ENCODE measurements at places on chromosomes 16 and 17.

DNA sequence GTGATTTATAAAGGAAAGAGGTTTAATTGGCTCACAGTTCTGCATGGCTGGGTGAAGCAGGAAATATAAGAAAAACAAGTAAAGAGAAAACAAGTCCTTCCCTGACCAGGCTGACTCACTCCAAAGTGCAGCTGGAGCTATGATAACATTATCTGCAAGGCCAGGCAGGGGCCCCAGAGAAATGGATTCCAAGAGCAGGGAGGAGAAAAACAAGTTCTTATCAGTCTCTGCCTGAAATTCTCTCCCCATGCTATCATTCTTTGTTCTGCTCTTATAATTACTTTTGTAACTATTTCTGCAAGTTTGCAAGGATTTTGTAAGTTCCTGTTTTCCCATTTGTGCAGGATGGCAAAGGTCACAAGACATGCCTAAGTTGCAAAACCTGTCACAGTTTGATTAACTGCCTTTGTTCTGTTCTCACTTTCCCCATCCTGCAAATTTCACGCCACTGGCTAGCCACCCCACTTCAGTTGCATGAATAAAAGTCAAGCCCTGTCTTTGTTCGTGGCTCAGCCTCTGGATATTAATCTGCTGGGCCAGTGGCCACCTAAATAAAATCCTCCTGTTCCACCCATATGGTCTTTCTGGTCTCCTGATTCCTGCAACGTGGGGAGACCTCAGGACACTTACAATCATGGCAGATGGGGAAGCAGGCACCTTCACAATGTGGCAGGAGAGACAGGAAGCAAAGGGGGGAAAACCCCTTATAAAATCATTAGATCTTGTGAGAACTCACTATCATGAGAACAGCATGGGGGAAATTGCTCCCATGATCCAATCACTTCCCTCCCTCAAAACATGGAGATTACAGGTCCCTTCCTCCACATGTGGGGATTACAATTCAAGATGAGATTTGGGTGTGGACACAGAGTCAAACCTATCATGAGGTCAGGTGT, 13.1 kb downstream of the ABCA9 start:
- no peak for DNase-seq

GRCh38 chr17:19867079-19867328, 732 bp downstream of the ULK2 start:
- peak; percentile 17 for DNase-seq

DNA sequence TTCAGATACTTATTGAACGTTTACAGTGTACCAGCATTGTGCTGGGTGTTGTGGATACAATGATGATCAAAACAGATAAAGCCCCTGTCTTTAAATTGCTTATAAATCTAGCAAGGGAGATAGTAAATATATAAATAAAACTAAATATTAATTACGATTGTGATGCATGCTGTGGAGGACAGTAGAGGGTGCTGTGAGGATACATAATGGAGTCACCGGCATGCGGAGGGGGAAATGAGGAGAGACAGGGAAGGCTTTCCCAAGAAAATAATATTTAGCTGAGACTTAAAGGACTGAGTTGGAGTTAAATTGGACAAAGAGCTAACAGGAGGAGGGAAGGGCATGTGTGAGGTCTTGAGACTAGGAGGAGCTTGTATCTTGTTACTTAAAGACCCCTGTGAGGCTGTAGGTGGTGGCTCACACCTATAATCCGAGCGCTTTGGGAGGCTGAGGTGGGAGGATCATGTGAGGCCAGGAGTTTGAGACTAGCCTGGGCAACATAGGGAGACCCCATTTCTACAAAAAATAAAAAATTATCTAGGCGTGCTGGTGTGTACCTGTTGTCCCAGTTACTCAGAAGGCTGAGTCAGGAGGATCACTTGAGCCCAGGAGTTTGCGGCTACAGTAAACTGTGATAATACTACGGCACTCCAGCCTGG, 2.4 kb downstream of the DHRS7B start:
- peak; percentile 6 for DNase-seq

- DNase-seq: no peak
Measured at GRCh38 chr17:60656499-60656898, 21.2 kb upstream of the BCAS3 start.

DNA sequence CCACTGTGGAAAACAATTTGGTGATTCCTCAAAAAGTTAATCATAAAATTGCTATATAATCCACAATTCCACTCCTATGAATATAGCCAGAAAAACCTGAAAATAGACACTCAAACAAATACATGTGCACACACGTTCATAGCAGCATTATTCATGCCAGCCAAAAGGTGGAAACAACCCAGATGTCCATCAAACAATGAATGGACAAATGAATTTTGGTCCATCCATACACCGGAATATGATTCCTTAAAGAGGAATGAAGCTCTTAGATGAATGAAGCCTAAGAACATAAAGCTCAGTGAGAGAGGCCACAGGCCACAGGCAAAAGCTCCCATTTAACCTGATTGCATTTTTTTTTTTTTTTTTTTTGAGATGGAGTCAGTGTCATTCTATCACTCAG, 114.6 kb upstream of the TNRC6C start:
- DNase-seq: no peak

DNA sequence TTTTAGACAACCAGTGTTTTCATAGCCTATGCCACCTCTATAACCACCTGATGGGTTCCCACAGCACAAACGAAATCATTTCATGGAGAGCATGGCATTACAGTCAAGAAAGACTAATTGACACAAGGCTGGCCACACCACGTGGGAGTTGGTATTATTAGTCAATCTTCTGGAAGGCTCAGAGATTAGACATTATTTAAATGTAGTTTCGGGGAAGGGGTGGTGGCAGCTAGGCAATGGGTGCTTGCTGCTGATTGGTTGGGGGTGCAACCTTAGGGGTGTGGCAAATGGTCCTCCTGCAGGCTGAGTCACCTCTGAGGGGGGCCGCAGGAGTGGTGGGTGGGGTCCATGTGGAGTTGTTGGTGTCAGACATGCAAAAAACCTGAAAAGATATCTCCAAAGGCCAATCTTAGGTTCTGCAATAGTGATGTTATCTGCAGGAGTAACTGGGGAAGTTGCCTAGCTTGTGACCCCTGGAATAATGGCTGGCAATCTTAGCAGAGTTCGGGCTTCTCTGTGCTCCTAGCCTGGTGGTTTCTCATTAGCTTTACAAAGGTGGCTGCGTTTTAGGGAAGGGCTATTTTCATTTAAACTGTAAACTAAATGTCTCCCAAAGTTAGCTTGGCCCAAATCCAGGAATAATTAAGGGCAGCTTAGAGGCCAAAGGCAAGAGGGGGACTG, 4.6 kb downstream of the TEN1 start:
- DNase-seq: no peak

DNA sequence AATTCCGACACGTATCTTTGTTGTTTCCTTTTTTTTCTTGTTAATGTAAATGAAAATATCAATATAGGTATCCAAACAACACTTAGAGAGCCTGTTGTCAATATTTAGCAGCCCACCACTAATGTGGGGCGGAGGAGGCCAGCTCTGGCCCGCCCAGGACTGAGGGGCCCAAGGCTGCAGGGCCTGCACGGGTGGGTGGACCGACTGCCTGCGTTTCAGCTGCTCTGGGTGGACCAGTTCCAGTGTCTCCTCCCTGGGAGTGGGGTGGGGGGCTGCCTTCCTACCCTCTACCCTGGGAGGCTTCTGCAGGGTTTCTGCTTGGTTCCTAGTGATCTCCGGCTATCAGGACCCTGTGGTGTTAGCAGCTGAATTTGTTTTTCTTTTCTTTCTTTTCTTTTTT, 15.9 kb upstream of the ADGRG1 start:
- DNase-seq: no peak

- DNase-seq: no peak
Measured at GRCh38 chr17:1182811-1183170, 3.0 kb upstream of the ABR start.

GRCh38 chr17:42407289-42407836, 15.7 kb downstream of the CAVIN1 start:
- no peak for DNase-seq

GRCh38 chr16:7086822-7087616, 245.6 kb upstream of the RBFOX1 start:
- DNase-seq: no peak

DNA sequence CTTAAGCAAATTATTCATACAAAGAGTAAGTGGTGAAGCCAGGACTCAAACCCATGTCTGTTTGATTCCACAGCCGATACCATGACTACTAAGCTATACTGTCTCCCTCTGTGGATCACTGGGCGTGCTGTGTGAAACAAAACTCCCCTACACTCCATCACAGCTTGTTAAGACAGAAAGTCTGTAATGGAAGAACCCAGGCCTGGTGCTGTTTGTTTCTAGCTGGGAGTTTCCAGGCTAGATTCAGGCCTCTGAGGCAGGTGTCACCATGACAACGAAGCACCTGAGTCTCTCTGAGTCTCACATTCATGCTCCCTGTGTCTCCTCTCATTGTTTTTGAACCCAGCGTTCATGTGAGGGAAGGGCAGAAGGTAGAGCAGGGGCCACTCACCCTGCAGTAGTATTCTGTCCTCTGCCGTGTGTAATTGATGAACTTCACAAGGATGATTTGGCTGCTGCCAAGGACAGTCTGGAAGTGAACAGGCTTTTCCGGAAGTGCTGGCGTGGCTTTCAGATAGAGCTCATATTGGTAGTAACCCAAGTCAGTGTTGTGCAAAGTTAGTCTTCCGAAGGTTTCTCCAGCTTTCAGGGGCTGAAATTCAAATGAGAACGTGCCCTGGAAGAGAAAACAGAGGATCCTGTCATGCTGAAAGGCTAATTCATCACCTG, 8.6 kb upstream of the VAC14 start:
- DNase-seq: no peak

DNA sequence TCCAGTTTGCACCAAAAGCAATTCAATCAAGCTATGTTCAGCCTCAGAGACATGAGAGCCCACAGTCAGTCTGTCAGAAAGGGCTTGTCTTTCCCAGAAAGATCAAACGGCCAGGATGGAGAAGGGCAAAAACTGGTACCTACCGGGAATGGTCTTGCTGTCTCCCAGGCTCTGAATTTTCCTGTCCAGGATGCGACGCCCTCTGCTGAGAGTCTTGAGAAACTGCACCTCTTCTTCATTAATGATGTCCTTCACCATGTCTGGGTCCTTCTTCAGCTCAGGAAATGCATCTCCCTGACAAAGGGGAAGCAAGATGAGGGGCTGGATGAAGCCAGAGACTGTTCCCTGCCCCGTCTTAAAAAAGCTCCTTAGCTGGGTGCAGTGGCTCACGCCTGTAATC, 15.8 kb upstream of the EXOSC6 start:
- no peak for DNase-seq

DNA sequence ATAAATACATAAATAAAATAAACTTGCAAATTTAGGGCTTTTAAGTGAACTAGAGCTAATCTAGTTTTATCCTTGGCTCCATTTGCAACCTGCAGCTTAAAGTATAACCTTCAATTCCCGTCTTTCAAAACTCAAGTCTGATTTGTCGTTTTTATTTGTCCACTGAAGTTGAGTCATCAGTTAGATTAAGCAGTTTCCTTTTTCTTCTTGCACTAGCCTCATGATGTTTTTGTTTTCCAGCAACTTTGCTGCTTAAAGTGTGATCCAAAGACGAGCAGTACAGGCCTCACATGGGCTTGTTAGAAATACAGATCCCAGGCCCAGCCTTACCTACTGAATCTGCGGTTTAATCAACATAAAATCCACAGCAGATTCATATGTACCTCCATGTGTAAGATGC, 13.8 kb downstream of the ARSG start:
- no peak for DNase-seq

DNA sequence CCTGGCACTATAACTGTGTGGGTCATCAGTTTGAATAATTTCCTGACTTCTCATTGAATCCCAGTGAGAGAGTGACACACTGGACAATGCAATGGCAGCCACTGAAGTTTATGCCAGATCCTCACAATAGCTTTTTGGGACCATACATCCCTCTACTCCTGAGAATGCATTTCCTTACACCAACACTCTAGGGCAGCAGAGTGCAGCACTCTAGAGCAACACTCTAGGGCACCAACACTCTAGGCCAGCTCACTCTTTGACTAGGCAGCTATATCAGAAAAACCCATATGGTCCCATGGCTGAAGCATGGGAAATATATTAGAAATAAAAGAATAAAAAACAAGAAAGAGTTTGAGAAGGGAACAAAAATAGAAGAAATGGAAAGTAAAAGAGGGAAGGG, 309.2 kb downstream of the MAP2K6 start:
- no peak for DNase-seq

- no peak for DNase-seq
Measured at GRCh38 chr17:72723711-72724110, 368.8 kb downstream of the SLC39A11 start.

DNA sequence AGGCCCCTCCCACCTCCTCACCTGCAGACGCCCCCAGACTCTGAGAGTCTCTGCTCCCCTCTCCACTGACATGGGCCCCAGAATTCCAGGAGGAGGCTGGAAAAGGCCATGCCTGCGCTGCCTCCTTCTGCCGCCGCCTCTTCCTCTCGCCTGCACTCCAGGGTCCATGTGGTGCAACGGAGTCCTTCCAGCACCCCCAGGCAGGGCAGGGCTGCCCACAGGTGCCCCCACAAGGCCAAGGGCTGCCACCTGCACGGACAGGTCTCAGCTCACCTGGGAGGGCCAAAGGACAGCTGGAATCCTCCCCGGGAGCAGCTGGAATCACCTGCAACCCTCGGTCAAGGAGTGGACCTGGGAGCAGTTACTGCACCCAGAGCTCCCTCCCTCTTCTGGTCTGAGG, 194.9 kb downstream of the RBFOX3 start:
- no peak for DNase-seq

GRCh38 chr16:4674926-4675530, 18.3 kb upstream of the NUDT16L1 start:
- DNase-seq: no peak

DNA sequence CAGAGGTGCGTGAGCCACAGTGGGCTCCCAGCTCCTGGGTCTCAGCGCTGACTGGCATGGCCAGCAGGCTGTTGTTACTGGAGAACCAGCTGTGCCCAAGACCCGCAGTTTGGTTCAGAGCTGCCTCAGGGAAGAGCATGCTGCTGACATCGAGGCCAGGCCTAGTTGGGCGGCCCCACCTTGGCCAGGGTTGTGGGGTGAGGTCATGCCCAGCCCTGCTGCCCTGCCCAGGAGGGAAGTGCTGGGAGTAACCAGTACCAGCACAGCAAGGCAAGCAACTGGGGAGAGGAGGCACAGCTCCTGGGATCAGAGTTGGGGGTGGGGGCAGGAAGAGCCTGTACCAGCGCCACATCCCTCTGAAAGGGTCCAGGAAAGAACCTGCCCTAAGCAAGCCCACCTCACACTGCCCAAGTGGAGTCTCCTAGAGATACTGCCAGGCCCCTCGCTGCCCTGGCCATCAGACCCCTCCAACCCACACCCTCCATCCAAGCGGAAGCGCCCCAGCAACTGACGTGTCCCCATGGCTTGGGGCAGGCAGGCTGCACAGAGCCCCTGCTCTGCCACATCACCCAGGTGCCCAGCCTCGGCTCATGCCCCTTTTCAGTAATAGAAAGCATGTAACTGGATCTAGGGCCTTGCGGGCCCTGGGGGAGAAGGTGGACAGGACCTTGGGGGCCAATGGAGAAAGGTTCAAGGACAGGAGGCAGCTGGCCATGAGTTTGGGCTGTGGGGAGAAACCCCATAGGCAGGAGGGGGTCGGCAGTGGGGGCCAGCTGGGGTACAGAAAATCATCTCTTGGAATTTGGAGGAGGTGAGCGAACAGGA, 990 bp downstream of the DOK4 start:
- no peak for DNase-seq

Data from fibroblast of skin of left biceps (primary cell).